ENCODE measurements at places on chromosomes 2 and 18. TPM values are rescaled to one million over a fixed set of nuclear protein-coding genes. Genes with fewer than 3 reads are reported as not detected.

NETO1 gene
- total RNA-seq: not detected

ZNF385B gene
- not detected for total RNA-seq

GRCh38 chr2:68245672-68246071 lies 6.7 kb downstream of the PPP3R1 start:
- DNase-seq: no peak
- H3K36me3 ChIP-seq: peaks cover 12% of the 10 kb centered on the region
- H3K27me3 ChIP-seq: no peaks in the 10 kb centered on the region
- no peak overlapping the region for H3K27ac ChIP-seq

DNA sequence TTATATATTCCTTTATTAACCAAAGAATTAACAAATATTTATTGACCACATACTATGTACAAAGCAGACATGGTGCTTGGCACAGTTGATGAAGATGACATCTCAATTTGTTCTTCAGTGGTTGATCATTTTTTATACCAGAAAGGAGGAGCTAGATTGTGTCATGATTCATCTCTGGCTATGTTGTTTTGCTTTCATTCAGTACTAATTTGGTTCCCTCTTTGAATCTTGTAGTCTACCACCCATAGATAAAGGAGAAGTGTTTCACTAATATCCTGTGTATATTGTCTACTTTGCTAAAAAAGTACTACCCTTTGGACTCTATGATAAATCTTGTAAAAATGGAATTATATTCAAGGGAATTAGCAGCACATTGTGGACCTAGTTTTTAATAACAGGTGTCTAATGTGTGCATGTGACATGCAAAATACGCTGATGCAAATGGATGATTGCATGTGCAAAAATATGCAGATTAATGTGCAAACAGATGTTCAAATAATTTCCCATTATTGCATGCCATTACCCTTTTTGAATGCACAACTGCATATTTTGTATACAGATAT lies 313.2 kb upstream of the ZEB2 start:
- DNase-seq: no peak
- H3K36me3 ChIP-seq: no peaks in the 10 kb centered on the region
- peaks cover 14% of the 10 kb centered on the region for H3K27me3 ChIP-seq
- H3K4me3 ChIP-seq: no peak overlapping the region
- no peaks in the 10 kb centered on the region for H3K4me1 ChIP-seq

GRCh38 chr2:181362561-181362960 lies 94.6 kb upstream of the ITGA4 start:
- H3K27ac ChIP-seq: no peak overlapping the region
- H3K36me3 ChIP-seq: peaks cover 47% of the 10 kb centered on the region
- peaks cover 23% of the 10 kb centered on the region for H3K4me1 ChIP-seq
- no peaks in the 10 kb centered on the region for H3K27me3 ChIP-seq

DNA sequence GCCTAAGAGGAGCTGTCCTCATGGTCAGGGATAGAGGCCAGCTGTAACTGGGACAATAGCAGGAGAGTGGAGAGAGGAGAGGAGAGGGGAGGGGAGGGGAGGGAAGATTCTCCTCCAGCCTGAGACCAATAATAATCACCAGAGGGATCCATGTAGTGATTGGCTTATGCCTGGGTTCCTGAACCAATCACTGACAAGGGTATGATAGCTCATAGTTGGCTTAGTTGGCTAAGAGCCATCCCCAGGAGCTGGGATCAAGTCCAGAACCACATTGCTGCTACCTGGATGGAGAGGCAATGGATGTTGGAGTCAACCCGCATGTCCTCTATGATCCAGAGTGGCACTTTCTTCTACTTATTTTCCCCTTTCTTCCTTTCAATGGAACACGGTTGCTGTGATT lies 7.7 kb upstream of the ST8SIA5 start:
- no peak overlapping the region for H3K27ac ChIP-seq
- H3K4me1 ChIP-seq: no peaks in the 10 kb centered on the region
- H3K36me3 ChIP-seq: no peaks in the 10 kb centered on the region

TNFRSF11A gene
- 9.7 TPM for total RNA-seq

DNA sequence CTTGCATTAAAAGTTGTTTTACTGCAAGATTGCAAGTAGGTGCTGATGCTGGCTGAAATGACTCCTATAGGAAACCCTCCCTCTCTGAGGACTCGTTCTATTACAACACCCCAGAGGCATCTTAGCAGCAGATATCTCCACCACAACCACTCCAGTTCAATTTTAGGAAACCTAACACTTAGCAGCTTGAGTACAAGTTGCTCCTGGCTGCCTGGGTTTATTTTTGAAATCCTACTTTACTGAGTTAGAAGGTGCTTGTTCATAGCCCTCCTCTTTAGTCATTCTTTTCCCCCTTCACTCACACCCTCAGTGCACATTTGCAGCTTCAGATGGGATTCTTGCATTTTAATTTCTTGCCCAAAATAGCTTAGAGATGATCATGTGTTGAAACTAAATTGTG lies 111.5 kb downstream of the MTCL1 start:
- DNase-seq: no peak
- peaks cover 4% of the 10 kb centered on the region for H3K27me3 ChIP-seq
- H3K4me1 ChIP-seq: no peaks in the 10 kb centered on the region
- H3K36me3 ChIP-seq: no peaks in the 10 kb centered on the region
- H3K27ac ChIP-seq: no peak overlapping the region

EML4 gene
- 110 TPM for total RNA-seq

MSGN1 gene
- total RNA-seq: not detected

SLC40A1 gene
- total RNA-seq: 0.47 TPM

GRCh38 chr18:811892-812375 lies at the start of gene YES1:
Gene YES1 (minus strand): TSS chr18:812242. CDS start chr18:756827, 55,415 bp downstream.
- peaks cover 71% of the 10 kb centered on the region for H3K4me1 ChIP-seq
- peaks cover 10% of the 10 kb centered on the region for H3K36me3 ChIP-seq
- peak; percentile 58 for DNase-seq
- peak within 1 kb of the TSS; percentile 99 for H3K27ac ChIP-seq
- no peaks in the 10 kb centered on the region for H3K27me3 ChIP-seq

DNA sequence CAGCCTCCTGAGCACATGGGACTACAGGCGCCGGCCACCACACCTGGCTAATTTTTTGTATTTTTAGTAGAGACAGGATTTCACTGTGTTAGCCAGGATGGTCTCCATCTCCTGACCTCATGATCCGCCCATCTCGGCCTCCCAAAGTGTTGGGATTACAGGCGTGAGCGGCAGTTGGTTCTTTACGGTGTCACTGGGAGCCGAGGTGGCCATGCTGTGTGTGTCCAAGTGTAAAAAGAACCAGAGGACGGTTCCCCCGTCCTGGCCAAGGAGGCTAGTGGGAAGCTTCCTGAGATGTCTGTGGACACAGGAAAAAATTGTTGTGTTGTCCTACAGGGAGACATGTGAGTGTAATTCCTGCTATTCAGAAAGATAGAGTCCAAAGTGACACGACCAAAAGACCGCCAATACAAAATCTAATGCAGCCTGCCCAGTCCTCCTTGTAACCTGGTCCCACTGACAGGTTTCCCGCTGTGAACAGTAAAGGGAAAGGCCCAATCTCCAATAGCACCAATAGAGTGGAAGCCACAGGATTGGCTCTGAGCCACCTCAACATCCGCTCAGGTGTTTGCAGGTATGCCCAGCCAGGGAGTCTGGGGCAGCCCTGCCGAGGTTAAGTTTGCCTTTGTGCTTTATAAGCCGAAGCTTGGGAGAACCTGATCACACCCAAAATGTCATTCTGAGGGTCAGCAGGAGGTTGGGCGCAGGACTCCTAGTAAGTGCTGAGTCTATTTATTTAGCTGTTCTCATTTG lies 40.6 kb downstream of the NCK2 start:
- H3K27me3 ChIP-seq: no peaks in the 10 kb centered on the region
- H3K4me3 ChIP-seq: no peak overlapping the region
- H3K36me3 ChIP-seq: peaks cover 8% of the 10 kb centered on the region
- peaks cover 89% of the 10 kb centered on the region for H3K4me1 ChIP-seq
- H3K27ac ChIP-seq: peak overlapping the region; percentile 20

SEPTIN10 gene
- not detected for total RNA-seq

ADAM23 gene
- total RNA-seq: 0.32 TPM

DNA sequence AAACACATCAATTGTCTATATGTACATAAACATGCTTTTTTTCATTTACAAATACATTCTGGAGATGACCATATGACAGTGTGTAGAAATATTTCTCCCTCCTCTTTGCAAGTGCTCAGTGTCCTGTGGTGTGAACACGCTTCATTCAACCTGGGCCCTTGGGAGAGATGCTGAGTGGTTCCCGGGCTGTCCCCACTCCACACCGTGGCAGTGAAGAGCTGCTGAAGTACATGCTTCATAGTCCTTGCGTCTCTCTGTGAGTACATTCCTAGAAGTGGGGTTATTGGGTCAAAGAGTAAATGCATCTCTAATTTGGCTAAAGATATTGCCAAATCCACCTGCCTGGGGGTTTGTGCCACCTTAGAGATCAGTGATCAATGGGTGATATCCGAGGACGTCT lies 6.5 kb upstream of the GPR35 start:
- H3K36me3 ChIP-seq: peaks cover 27% of the 10 kb centered on the region
- DNase-seq: no peak
- H3K27me3 ChIP-seq: no peaks in the 10 kb centered on the region
- no peak overlapping the region for H3K4me3 ChIP-seq
- peak overlapping the region; percentile 43 for H3K27ac ChIP-seq
- H3K4me1 ChIP-seq: peaks cover 63% of the 10 kb centered on the region

DLGAP1 gene
- not detected for total RNA-seq

GRCh38 chr18:79733986-79734770 lies 54.6 kb downstream of the CTDP1 start:
- no peaks in the 10 kb centered on the region for H3K4me1 ChIP-seq
- H3K27me3 ChIP-seq: no peaks in the 10 kb centered on the region
- H3K27ac ChIP-seq: no peak overlapping the region
- DNase-seq: no peak

- no peaks in the 10 kb centered on the region for H3K27me3 ChIP-seq
- DNase-seq: no peak
- peaks cover 62% of the 10 kb centered on the region for H3K36me3 ChIP-seq
- peak overlapping the region; percentile 67 for H3K27ac ChIP-seq
- peak overlapping the region; percentile 7 for H3K4me3 ChIP-seq
Measured at GRCh38 chr2:230721712-230722111, 9.1 kb downstream of the CAB39 start.

EIF4E2 gene
- 59.9 TPM for total RNA-seq

PCGF1 gene
- total RNA-seq: 34.0 TPM

DNA sequence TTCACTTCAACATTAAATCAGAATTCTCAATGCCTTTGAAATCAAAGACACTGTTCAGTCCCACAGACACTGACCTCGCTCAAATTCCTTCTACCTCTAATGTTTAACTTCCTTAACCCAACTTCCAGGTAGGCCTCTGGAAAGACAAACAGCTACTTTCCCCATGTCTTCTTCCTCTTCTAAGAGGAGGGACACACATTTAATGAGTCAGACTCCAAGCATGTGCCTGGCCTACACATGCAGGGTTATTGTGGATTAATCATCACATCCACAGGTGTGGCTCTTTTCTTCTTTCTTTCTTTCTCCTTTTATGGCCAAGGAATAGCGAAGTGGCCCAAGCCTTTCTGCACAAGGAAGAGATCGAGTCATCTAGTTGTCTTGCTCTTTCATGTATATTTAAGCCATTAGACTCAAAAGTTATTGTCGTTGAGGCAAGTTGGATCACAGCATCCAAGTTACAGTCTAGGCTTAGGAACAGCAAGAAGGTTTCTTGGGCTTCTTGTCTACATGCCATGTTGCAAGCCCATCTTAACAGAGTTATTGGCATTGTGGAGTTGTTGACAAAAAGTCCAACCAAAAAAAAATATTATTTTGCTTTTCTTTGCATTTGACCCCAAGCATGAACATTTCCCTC lies 387.8 kb downstream of the IRS1 start:
- H3K36me3 ChIP-seq: no peaks in the 10 kb centered on the region
- no peak overlapping the region for H3K4me3 ChIP-seq
- no peak overlapping the region for H3K27ac ChIP-seq
- DNase-seq: no peak

- H3K4me3 ChIP-seq: no peak overlapping the region
- H3K27ac ChIP-seq: no peak overlapping the region
- no peak for DNase-seq
- peaks cover 30% of the 10 kb centered on the region for H3K4me1 ChIP-seq
Measured at GRCh38 chr2:39511219-39511604, 74.1 kb upstream of the MAP4K3 start.

GRCh38 chr2:95316466-95317122 lies 19.4 kb downstream of the KCNIP3 start:
- H3K27ac ChIP-seq: no peak overlapping the region
- no peaks in the 10 kb centered on the region for H3K4me1 ChIP-seq
- DNase-seq: no peak
- H3K36me3 ChIP-seq: no peaks in the 10 kb centered on the region
- H3K4me3 ChIP-seq: no peak overlapping the region
- H3K27me3 ChIP-seq: no peaks in the 10 kb centered on the region

DNA sequence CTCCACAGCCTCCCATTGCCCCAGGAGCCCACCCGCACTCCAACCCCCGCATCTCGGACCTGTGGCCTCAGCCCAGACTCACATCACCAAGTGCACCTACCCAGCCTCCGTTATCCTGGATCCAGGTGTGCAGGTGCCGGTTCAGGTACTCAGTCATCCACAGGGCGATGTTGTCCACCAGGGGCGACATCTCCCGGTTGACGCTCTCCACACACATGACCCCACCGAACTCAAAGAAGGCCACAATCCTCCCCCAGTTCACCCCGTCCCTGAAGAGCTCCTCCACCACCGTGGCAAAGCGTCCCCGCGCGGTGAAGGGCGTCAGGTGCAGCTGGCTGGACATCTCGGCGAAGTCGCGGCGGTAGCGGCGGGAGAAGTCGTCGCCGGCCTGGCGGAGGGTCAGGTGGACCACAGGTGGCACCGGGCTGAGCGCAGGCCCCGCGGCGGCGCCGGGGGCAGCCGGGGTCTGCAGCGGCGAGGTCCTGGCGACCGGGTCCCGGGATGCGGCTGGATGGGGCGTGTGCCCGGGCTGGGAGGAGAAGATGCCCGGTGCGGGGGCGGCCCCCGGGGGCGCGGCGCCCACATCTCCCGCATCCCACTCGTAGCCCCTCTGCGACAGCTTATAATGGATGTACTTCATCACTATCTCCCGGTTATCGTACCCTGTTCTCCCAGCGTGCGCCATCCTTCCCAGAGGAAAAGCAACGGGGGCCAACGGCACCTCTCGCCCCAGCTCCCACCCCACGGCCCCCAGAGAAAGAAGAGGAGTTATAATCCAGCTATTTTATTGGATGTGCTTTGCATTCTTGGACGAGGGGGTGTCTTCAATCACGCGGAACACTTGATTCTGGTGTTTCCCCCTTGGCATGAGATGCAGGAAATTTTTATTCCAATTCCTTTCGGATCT lies 1.3 kb downstream of the BCL2 start:
- H3K4me3 ChIP-seq: peak overlapping the region; percentile 100
- DNase-seq: peak; percentile 94
- peaks cover 42% of the 10 kb centered on the region for H3K4me1 ChIP-seq
- peak overlapping the region; percentile 91 for H3K27ac ChIP-seq
- H3K27me3 ChIP-seq: no peaks in the 10 kb centered on the region
